ENCODE measurements at places on chromosomes 13 and 19.

DNA sequence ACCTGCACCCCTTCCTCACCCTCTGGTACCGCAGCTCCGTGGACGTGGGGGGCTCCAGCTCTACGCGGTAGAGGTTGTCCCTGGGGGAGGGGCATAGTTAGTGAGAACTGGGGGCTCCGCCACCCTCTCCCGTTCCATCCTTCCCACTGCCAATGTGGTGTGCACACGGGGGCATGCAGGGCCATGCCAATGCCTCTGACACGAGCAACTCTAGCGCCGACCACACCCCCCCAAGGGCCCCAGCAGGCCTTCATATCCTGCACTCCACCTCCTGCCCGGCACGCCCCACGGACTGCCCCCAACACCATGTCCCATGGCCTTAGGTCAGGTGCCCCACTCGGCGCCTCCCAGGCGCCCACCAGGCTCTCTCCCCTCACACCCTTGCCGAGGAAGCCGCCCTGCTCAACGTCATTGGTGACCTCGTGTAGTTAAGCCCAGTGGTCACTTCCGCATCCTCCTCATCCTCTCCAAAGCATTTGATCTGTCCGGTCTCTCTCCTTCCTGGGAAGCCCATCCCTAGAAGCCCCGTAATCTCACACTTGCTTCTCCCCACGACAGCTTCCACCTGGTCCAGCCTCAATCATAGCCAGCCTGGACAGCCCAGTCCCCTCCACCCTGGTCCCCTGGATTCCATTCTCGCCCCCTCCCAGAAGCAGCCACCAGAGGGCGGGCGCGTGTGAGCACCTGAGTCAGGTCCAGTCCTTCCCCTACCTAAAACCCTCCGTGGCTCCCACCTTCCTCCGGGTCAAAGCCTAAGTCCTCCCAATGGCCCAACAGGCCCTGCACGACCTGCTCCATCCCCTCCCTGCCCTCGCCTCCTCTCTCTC is 2.1 kb downstream of the SEMA6B start:
- DNase-seq: no peak

DNA sequence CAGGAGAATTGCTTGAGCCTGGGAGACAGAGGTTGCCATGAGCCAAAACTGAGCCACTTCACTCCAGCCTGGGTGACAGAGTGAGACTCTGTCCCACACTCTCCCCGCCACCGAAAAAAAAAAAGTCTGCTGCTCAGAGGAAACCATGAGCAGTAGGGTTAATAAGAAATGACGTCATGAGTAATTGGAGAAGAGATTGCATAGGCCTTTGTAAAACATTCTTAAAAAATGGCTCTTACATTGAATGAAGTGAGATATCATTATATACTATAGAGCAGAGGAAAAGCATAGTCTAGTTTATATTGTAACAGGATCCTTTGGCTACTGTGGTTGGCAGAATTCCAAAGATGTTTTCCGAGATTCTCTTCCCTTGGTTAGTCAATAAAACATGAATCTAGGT is 228.2 kb downstream of the PCDH20 start:
- DNase-seq: no peak

GRCh38 chr19:32450217-32450616 is 44.6 kb downstream of the DPY19L3 start:
- DNase-seq: no peak

- DNase-seq: no peak
Observed at GRCh38 chr13:72004784-72005374, 137.9 kb upstream of the DACH1 start.

- no peak for DNase-seq
Observed at GRCh38 chr13:25630329-25630900, 258.6 kb downstream of the ATP8A2 start.

DNA sequence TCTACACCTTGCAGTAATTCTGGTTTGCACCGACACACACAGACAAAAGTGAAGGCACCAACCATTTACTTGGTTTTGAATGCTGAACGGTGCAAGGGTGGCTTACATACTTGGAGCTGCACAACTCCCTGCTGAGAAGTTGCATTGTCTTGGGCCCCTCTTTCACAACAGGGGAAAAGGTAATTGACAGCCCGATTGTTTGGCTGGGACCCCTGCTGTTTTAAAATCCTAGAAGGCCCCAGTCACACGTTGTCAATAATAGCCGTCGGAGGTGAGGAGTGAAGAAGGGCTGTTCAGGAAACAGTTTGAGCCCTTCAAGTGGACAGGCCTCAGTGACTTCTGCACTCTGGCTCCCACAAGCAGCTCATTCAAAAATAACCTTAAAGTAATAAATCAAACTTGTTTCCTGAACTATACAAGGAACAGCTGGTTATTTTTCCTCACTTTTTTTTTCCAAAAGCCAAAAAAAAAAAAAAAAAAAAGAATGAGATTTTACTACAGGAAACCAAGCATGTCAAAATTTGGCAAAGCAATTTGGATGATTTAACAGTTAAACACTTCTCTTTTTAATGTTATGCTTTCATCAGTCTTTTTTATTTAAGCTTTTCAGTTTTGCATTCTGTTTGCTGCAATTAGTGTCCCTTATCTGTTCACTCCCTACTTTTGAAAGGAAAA is 19.0 kb upstream of the SPRY2 start:
- no peak for DNase-seq

DNA sequence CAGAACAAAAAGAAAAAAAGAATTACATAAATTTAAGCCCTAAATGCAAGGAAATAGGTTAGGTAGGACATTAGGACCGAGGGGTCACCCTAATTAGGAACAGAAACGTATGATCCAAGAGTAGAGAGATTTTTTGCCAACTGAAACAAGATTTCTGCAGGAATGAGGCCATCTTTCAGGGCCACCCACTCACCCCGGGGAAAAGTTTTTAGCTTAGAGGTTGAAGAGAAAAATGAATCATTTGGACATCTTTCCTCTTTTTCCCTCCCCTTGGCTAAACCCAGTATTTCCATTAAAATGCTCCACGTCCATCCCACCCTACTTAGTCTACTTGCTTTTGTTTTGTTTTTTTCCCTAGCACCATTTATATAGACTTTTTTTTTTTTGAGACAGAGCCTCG is 10.6 kb upstream of the PNMA8A start:
- no peak for DNase-seq

GRCh38 chr13:44768239-44768638 is 192.1 kb upstream of the TSC22D1 start:
- no peak for DNase-seq

- DNase-seq: no peak
Observed at GRCh38 chr13:25908366-25908765, 143.4 kb downstream of the SHISA2 start.

GRCh38 chr19:51686171-51686570 is 7.0 kb upstream of the SPACA6 start:
- DNase-seq: no peak

DNA sequence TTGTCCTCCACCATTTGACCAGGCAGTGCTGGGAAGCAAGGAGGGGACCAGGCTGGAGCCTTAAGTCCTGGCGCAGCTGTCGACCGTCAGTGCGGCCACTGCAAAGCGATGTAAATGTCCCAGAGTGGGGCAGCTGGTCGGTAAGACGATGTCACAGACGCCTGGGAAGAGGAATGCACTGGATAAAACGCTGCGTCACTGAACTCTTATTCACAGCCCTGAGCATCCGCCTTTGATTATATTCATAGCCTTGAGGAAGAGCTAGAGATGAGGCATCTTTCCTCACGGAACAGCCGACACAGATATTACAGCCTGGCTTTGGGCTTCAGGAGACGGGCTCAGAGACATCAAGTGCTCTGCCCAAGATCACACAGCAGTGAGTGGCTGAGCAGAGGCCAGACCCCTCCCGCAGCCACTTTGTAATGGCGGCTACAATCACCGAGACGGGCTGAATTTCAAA is 17.6 kb upstream of the TUBGCP3 start:
- no peak for DNase-seq

- DNase-seq: no peak
Observed at GRCh38 chr19:35261356-35262100, 7.2 kb upstream of the USF2 start.

- peak; percentile 32 for DNase-seq
Observed at GRCh38 chr13:110726726-110727125, 13.2 kb downstream of the ING1 start.

DNA sequence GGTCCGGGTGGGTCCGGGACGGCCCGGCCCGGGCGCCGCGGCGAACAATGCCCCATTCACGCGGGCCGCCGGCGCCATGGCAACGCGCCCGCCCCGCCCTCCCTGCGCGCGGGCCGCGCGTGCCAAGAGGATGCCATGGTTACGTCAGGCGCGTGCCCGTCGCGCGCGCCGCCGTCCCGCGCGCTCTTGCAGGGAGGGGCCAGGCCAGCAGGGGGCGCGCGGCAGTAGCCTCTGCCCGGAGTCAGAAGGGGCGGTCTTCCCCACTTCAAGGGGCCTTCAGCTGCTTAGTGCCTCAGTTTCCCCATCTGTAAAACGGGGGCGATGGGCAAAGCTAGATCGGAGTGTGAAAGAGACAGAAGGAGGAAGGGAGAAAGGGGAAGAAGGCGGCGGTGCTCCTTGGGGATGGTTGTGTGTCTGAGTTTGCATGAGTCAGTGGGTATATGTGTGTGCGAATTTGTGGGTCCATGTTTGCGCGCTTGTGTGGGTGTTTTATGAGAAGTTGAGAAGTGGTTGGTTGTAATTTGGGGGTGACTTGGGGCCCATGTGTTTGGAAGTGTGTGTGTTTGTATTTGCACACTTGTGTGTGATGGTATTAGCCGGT is 11.6 kb upstream of the NFIX start:
- peak; percentile 78 for DNase-seq

GRCh38 chr19:47623151-47623920 is 14.4 kb downstream of the BICRA start:
- DNase-seq: no peak

DNA sequence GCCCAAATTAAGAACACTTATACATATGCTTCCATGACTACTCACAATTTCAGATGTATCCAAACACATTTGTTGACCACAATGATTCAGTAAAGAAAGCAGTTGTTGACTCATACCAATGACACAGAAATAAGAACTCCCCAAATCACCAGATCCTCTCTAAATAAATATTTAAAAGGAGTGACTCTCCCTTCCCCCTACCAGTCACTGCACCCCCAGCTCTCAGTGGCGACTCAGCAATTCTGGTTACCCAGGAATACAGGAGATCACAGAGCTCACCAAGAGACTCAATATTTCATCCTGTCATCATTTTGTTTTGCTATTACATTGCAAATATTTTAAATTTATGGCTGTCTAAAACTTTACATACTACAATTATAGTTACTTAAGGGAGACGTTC is 131.5 kb downstream of the RGCC start:
- DNase-seq: no peak

GRCh38 chr13:68749796-68750195 is 1357.8 kb upstream of the ATXN8OS start:
- DNase-seq: no peak

DNA sequence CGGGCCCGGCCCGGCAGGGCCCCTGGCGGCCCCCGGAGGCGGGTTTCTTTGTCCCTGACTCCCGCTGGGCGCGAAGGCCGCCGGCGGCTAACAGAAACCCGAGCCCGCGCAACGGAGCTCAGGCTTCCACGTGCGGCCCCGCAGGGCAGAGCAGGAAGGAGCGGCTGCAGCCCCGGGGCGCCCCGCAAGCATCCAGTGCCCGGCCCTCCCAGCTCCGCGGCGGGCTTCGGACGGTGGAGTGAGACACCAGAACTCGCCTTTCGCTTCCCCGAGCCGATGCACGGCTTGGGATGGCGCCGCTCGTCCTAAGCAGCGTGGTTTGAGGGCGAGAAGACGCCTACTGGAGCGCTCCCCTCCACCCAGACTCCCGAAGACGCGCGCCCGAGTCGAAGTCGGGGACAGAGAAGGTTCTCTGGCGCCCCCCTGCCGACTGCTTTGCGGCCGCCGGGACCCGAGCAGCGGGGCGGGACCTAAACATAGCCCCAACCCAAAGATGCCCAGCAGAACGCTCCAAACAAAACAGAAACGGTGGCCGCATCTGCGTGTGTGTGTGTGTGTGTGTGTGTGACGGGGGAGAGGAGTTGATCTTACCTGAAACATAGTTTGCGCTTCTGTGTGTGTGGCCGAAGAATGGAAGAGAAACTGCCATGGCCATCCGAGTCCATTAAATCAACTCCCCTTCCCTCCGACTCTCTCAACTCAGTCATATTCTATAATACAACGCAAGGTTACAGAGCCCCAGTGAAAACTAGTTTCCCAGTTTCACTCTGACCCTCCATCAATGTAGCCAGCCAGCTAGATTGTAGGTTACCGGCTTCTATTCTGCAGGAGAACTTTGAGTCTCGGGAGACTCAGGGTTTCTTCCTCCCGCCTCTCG is 629 bp upstream of the FGF9 start:
- DNase-seq: peak; percentile 48
